ENCODE measurements at places on chromosomes 1 and 21.

GRCh38 chr1:167404161-167404888, 114.0 kb downstream of the CD247 start:
- DNase-seq: no peak

- DNase-seq: no peak
These were observed 220.7 kb downstream of the OMA1 start for GRCh38 chr1:58325866-58326265.

GRCh38 chr1:110319332-110320167, 19.6 kb upstream of the RBM15 start:
- no peak for DNase-seq

DNA sequence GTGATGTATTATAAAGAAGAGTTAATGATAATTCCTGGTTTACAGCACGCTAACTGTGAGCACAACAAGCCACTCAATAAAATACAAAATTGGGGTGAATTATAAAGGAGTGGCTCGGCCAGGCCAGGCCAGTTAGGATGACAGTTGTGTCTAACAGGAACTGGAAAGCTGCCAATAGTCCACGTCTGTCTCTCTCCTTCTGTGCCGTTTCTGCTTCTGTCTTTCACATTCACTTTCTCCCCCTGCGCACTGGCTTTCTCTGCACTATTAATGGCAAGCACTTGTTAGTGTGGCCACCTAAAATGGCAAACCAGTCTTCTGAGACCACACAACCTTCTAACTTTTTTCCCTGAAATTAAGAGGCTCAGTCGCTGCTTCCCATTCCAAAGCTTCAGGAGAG, 394.3 kb downstream of the NTNG1 start:
- no peak for DNase-seq

- no peak for DNase-seq
These were observed 1902.3 kb downstream of the NCAM2 start for GRCh38 chr21:22900490-22900889.

DNA sequence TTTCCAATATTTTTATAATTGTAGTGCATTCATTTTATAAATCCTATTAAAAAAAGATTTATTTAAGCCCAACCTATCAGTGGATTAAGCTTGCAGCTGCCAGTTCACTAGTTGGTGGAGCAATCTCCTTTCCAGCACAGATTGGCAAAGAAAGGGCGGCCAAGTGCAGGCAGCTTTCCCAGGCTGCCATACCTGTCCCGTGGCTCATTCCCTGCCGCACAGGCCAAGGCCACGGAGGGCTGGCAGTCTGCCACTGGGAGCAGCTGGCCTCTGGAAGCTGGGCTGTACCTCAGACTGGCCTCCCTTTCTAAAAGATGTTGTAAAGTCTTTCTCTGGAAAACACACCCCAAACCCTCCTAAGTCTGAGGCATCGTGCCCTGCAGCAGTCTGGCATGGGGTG, 74.2 kb downstream of the SIM2 start:
- no peak for DNase-seq

- no peak for DNase-seq
These were observed 204.5 kb downstream of the GREM2 start for GRCh38 chr1:240407407-240407806.

GRCh38 chr1:7388141-7388487, 383.0 kb upstream of the VAMP3 start:
- DNase-seq: no peak

- no peak for DNase-seq
These were observed 161.6 kb downstream of the USH2A start for GRCh38 chr1:216261631-216262030.

GRCh38 chr1:161137881-161138280, 5.4 kb upstream of the DEDD start:
- no peak for DNase-seq

DNA sequence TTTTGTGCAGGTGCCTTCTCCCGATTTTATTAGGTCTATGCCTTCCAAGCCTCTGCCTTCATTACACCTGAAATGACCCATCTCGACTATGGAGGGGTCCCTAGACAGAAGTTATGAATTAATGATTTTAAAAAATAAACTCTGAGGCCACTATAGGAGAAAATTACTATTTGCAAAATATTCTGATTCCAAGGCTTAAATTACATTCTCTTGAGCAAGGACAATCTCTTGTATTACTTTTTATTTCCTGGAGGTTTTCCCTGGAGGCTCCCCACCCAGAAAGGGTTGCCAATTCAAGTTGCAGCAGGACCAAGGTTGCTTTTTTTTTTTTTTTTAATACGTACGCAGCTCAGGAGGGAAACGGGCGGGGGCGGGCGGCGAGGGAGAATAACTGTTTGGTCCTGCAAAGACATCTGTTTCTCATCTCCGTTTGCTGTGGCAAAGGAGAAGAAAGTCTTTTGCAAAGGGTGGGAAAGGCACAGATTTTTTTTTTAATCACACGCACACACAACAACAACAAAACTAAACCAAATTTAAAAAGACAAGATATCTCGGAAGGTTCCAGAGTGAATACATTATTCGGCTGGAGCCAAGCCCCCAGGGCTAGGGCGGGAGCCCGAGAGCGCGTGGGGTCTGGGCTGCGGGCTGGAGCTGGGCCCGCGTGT, 618 bp upstream of the SERTAD4 start:
- no peak for DNase-seq

DNA sequence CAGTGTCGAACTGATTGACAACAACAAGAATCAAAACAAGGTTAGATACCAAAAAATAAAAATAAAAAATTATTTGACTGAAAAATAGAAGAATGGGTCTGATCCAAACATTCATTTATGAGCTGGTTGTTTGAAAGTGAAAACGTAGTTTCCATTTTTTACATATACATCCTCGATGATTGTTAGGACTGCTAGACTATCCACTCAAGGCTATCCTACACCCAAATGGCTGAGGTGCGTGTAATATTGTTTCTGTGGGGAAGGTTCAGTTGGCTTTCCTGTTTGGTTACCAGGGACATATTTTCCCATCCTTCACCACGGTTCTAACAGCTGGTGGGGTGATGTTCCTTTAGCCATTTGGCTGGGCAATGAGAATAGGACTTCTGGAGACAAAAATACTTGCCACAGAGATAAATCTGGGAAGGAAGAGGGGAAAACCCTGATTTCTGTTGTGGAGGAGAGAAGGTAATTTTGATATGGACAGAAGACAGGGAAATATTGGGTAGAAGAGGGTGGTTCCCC, 66.3 kb downstream of the MAP3K7CL start:
- no peak for DNase-seq

- peak; percentile 42 for DNase-seq
These were observed 98.6 kb downstream of the OMA1 start for GRCh38 chr1:58447886-58448285.

DNA sequence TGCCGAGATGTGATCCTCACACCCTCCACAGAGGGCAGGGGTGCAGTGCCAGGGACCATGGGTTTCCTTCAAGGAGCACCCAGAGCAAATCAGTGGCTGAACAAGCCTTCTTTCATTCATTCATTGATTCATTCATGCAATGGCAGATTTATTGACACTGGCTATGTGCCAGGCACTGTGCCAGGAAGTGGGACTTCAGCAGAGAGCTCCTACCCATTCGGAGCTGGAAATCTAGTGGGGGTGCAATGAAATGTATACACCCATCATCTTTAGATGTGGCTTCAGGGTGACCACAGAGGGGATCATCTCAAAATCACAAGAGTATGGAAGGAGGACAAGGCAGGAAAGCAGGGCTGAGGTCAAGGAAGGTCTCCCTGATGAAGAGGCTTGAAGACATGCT, 18.9 kb downstream of the SLC6A9 start:
- no peak for DNase-seq

DNA sequence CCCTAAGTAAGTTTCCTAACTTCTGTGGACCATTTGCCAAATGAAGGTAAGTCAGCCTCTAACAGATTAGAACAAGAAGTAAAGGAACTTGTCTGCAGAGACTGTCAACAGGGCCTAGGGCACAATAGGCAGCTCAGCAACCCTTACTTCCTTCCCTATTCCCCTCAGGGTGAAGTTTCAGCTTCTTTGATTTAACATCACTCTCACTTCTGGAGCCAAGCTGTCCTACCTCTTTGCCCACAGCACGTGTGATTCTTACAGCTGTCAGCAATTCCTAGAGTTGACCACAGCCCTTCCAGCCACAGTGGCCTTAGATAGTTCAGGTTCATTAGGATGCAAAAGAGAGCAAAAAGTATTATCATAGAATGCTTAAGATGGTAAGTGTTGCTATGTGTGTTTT, 7.6 kb upstream of the EIF4G3 start:
- DNase-seq: no peak

- DNase-seq: no peak
These were observed 932.8 kb downstream of the TTLL7 start for GRCh38 chr1:83065952-83066727.

- no peak for DNase-seq
These were observed 25.0 kb downstream of the TATDN3 start for GRCh38 chr1:212816567-212817278.

DNA sequence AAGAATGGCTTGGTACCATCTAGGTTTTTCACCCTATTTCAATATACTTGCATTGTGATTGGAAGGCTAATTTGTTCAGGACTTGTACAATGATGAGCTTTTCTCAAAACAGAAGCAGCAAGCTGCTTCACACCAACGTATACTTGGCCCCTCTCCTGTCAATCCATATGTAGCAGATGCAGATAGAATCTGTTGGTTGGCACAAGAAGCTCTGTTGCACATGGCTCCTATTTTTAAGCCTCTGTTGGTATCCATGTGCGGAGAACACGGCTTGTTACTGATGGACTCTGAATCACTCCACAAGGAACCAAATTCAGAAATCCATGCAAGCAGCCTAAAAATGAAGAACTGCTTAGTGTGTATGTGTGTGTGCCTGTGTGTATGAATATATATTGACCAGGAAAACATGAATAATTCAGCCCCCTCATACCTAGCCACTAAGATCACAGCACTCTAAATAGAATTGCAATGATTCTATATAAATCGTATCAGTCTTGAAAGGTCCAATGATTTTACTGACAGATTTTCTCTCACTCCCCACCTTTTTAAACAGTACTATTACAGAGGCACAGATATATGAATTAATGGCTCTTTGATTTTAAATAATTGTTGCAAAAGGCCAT, 258.4 kb upstream of the DPYD start:
- DNase-seq: no peak

GRCh38 chr1:168842916-168843315, 113.9 kb upstream of the DPT start:
- DNase-seq: no peak

DNA sequence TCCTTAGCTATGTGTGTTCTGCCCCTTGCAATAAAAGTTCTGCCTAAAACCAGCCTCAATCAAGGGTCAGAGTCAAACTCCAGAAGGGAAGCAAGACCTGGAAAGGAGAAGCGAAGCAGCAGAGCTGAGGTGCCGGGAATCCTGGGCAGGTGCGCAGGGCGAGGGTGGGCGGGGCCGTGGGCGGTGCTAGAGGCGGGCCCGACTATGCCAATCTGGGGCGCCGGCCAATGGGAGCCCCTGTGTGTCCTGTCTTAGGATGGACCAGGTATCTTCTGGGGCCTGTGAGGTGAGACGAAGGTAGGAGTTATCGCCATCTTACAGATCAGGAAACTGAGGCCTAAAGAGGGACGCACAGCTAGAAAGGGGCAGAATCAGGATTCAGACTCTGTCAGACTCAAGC, 120.3 kb downstream of the PTPRU start:
- DNase-seq: no peak

GRCh38 chr1:153760440-153760839, 14.8 kb upstream of the SLC27A3 start:
- no peak for DNase-seq

- DNase-seq: no peak
These were observed 190.5 kb upstream of the NRIP1 start for GRCh38 chr21:15255261-15255660.

DNA sequence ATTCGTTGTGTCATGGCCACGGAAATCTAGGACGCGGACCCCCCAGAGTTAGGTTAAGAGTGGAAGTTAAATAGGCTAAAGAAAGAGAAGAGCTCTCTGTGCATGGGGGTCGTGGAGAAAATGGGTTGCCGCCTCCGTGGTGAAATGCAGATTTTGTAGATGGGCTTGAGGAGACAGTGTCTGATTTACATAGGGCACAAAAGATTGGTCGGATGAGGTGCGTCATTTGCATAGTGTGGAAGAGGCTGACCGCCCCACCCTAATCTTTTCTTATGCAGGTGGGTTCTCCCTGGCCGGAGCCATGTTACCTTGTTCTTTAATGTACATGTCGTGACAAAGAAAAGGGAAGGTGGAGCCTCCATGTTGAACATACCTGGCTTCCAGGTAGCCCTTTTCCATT, 14.3 kb upstream of the SLC5A9 start:
- no peak for DNase-seq

DNA sequence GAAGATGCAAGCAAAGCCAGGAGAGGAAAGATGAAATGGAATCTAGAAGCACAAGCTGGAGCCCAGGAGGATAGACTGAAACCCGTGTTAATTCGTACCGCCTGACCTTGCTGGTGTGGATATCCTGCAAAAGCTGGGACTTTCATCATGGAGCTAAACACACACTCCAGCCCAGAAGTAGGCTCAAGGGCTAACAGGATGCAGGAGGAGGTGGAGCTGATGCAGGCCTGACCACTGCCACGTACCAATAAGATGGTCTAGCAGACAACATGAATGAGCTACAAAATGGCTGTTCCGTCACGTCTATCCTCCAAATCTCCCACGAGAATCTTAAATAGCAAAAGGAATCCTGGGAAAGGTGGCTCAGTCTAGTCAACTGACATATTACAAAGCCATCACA, 270.3 kb downstream of the SDCCAG8 start:
- no peak for DNase-seq

- DNase-seq: no peak
These were observed 497 bp downstream of the FBXO44 start for GRCh38 chr1:11654939-11655808.

DNA sequence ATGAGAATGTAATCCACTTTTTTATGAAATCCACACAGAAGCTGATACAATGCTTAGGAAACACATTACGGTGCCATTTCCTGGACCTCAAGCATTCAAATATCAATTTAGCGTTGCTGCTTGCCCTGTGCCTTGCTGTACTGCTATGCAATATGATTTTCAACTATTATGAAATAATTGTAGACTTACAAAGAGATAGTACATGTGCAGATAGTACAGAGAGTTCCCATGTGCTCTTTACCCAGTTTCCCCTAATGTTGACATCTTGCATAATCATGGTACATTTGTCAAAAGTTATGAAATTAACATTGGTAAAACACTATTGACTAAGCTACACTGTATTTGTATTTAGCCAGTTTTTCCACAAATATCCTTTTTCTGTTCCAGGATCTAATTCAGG, 37.7 kb upstream of the PTBP2 start:
- DNase-seq: no peak

GRCh38 chr1:150322310-150322709, 977 bp downstream of the PRPF3 start:
- no peak for DNase-seq

- no peak for DNase-seq
These were observed 135.1 kb upstream of the MROH9 start for GRCh38 chr1:170800265-170800664.

DNA sequence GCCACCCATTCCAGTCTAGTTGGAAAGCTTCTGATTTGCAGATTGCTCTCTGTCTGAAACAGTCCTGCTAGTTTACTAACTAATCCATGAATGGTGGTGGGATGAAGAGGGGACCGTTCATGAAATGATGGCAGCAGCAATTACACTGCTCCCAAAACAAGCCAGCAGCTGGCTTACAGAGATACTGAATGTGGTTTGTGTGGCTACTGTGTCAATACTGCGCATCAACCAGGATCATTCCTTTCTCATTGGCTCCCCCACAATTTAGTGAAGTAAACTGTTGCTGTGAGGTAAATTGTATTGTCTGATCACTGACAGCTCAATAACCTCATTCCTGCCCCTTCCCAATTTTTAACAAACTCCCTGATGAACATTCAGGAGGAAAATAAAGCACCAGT, 191.3 kb upstream of the LMO4 start:
- DNase-seq: no peak

GRCh38 chr1:99537886-99538617, 107.9 kb upstream of the PALMD start:
- DNase-seq: no peak

All from D721Med (cell line).